ENCODE measurements at places on chromosomes 3 and 15.

DNA sequence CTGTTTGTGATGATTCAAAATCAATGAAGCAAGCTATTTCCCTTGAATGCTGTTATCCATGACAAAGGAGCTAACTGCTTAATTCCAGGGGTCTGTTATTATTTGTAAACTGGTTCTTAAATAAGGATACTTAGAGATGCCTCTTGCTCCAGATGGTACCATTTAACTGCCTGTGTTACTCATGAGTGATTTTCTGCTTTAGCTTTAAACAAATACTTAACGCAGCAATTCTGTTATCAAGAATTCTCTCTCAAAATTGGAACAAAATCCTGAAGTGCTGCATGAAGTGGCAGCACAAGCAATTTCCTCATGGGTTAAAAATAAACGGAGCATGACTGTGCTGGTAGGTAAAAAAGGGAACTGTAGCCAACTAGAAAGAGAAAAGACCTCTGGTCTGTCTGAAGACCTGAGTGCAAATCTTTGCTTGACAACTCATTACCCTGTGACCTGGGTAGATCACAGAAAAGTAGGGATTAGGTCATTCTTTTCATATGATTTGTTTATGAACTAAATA lies 62.5 kb upstream of the GBE1 start:
- DNase-seq = no peak

DNA sequence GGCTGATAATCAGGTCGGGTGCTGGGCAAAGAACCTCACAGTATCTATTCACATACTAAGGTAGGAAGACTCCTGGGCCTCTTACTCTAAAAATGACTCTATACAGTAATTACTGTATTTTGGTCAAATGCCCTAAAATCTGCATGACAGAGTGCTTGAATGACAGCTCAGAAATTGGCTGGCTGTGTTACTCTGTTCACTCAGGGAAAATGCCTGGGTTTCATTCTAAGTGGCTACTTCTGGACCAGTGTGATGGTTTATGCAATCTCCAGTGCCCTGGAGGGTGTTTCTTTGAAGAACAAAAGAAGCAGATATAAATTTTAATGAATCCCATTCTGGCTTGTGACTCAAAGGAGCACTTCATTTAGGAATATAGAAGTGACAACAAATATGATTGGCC lies 2.2 kb downstream of the GABRR3 start:
- DNase-seq = no peak

DNA sequence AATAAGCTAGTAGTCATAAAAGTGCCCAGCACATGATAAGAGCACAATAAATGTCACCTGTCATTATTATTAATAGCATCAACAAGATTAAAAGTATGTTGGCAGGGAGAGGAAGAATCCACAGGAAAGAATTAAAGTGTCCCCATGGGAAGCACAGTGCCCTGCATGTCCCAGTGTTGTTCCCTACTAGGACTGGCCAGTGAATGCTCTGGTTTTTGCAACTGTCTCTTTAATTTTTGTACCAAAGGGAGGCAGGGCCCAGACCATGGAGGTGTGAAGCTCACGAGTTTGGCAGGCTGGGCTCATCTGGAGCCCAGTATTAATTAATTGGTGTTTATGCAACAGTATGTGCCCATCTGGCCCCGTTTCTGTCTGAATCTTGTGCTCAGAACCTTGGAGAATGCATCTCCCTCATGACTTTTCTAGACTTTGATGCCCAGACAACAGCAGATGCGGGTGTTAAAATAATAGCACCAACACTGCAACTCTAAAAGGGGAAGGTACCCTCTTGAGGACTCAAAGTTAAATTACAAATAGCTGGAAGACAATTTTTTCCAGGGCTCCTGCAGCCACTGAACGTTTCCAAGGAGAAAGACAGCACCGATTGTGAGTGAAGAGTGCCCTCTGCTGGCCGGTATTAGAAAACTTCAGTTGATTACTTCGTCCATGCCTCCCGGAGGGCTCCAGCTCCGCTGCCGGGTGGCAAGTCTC lies 71.9 kb upstream of the SPATA12 start:
- DNase-seq = peak; percentile 58

- peak; percentile 12 for DNase-seq
Observed at GRCh38 chr15:89647191-89647851, 7.9 kb downstream of the KIF7 start.

GRCh38 chr3:119589102-119589773 lies 8.4 kb upstream of the PLA1A start:
- DNase-seq = no peak

GRCh38 chr3:159189994-159190669 lies 388.3 kb downstream of the MFSD1 start:
- no peak for DNase-seq

DNA sequence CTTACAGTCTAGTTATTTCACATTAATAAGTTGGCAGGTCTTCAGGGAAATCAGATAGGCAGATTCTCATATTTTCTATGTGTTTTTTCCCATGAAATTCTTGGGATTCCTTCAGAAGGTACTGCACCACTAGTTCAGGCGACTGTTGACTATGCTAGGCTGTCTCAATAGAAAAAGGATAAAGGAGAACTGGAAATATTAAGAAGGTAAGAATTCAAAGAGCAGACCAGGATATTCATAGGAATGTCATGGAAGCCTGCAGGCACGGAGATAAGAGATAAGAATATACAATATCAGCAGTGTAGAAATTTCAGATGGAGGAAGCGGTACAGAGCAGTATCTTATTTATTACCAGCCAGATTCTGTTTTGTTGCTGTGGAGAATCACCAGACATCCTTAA lies 432.1 kb upstream of the MDFIC2 start:
- no peak for DNase-seq

GRCh38 chr15:52076889-52077781 lies 35.4 kb downstream of the BCL2L10 start:
- no peak for DNase-seq

GRCh38 chr3:58534592-58535494 lies 2.1 kb downstream of the ACOX2 start:
- DNase-seq = no peak

DNA sequence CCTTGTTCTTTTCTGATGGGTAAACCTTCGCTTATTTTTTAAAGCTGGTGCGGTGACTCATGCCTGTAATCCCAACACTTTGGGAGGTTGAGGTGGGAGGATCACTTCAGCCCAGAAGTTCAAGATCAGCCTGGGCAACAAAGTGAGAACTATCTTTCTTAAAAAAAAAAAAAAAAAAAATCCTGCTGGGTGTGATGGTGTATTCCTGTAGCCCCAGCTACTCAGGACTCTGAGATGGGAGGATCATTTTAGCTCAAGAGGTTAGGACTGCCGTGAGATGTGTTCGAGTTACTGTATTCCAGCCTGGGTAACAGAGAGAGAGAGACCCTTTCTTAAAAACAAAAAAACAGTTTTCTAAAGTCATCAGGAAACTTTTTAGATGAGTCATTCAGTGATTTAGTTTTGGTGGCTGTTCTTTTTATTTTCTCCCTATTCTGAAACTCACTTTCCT lies 37.7 kb downstream of the SLMAP start:
- DNase-seq = no peak

GRCh38 chr15:58312031-58312430 lies 119.8 kb upstream of the LIPC start:
- no peak for DNase-seq

DNA sequence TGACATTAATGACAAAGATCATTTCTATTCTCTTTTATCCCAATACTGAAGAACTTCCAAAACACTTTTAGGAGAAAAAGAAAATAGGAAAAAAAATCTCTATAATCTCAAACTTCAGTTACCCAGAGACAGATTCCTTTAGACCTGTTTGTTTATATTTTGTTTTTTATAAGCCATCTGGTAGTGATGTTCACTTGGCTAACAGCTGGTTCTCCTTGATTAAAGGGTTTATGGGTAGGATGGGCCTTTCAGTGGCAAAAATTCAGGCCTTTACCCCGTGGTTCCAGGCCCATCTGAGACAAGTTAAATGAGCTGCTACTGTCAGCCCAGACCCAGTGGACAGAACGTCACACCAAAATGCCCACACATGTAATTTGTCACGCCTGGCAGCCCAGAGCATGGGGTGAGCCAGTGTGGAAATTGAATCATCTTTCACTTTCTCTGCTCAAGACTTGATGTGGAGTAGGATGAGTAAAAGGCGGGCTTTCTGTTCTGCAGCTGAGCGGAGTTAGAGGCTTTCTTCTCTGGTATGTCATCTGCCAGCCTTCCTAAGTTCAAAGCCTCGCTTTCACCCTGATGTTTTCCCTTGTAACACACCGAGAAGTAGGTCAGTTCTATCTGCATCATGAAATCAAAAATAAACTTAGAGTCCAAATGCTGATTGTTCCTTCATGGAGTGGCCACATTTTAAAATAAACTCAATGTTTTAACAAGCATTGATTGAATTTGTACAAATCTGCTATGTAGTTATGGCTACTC lies 62.5 kb upstream of the SKOR1 start:
- no peak for DNase-seq

DNA sequence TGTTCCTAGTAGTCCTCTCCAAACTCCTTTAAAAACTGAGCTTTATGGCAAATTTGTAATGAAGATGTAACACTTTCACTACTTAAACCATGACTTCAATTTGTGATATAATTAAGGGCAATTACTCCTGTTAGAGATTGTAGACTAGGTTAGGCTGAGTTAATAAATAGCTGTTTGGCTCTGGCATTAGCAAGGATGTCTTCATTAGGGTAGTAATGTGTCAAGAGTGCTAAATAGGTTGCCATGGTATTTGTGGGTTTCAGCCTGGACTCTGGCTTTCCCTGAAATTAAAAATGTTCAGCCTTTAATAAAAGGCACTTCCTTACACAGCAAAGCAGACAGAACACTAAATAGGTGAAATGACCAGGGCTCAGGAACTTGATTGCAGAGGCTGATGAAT lies 71.9 kb downstream of the GHSR start:
- DNase-seq = no peak

DNA sequence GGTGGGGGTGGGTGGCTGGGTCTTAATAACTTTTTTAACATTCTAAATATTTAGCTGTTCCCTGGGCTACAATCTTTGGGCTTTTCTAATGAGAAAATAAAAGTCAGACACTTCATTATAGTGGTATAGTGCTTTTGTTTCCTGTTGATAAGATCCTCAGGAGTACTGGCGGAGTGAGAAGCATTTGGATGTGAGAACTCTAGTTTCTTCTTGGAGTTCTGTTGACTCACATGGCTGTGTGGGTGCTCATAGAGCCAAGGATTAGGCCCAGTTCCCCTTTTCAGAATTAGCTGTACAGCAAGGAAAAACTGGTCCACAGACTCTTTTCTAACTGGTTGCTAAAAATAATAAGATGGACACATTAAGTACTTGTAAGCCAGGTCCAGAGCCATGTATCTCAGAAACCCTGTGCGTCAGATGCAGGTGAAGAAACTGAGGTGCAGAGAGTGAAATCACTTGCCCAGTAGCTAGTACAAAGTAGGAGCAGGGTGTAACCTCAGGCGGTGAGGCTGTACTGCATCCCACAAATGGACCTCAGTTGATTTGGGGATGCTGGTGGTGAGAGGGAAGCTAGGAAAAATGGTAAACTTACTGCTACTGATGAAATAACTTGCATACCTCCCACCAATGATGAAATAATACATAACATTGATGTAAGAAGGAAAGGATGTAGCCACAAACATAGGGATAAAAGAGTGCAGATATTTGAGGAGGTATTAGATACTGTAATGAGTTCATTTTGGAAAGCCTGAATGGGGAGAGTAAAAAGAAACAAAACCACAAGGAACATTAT lies 2.3 kb downstream of the ITPR1 start:
- no peak for DNase-seq

DNA sequence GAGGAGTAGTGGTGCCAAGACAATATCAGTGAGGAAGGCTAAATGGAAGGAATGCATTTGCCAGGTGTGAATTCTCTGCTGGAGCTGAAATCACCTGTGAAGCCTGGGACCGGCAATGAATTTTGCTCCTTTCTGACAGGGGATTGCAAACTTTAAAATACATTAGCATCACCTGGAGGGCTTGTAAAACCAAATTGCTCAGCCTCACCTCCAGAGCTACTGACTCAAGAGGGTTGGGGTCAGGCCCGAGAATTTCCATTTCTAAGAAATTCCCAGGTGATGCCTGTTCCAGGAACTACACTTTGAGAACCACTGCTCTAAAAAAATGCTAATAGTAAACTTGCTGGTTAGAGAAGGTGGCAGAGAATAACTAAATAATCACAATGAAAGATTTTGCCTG lies 445.6 kb upstream of the RBMS3 start:
- no peak for DNase-seq

- no peak for DNase-seq
Observed at GRCh38 chr15:72835294-72835890, 51.8 kb upstream of the ADPGK start.

GRCh38 chr3:130565224-130565623 lies 48.2 kb downstream of the COL6A6 start:
- no peak for DNase-seq

DNA sequence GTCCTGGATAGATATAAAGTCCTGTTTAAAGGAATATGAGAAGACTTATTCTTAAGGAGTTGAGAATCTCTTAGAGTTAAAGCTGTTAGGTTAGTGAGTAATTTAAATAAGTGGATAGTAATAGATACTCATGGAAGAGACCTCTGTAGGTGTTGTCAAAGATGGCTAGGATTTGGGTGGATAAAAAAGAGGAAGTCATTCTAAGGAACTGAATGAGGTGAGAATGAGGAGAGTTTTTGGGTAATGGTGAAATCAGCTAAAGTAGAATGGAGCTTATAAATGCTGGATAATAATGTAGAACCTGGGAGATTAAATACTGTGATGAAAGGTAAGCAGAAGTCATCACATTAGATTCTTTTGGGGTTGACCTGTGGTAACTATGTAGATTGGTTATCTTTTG lies 8.1 kb downstream of the ARIH1 start:
- no peak for DNase-seq

DNA sequence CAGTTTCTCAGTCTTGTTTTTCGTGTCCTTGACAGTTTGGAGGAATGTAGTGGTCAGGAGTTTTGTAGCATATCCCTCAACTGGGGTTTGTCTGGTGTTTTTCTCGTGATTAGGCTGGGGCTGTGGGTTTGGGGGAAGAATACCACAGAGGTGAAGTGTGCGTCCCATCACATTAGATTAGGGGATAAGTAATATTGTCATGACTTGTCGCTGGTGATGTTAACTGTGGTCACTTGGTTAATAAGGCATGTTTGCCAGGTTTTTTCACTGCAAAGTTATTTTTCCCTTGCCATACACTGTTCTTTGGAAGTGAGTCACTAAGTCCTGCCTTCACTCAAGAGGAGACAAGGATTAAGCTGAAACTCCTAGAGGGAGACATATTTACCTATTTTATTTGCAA lies 39.1 kb downstream of the PAK2 start:
- no peak for DNase-seq

DNA sequence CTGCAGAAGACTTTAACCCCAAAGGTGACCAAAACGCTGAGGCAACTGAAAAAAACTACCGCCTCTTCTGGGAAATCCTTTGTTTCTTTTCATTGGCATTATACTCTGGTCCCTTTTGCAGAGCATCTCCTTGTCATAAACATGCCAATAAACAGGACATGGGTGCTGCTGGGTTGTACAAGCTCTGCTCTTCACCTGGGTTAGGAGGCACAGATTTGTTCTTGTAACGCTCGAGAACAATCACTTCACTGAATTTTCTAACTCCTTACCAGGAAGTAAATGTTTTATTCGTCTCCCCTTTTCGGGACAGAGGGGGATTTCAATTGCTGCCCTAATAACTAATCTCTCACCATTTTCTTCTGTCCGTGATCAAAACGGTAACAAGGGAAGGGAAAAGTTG lies 1.3 kb downstream of the PLCH1 start:
- DNase-seq = no peak

GRCh38 chr15:42808913-42809312 lies 72.0 kb upstream of the CDAN1 start:
- DNase-seq = no peak

Data from CD8-positive, alpha-beta memory T cell (primary cell).